ENCODE measurements at places on chromosomes 11 and 22.

DNA sequence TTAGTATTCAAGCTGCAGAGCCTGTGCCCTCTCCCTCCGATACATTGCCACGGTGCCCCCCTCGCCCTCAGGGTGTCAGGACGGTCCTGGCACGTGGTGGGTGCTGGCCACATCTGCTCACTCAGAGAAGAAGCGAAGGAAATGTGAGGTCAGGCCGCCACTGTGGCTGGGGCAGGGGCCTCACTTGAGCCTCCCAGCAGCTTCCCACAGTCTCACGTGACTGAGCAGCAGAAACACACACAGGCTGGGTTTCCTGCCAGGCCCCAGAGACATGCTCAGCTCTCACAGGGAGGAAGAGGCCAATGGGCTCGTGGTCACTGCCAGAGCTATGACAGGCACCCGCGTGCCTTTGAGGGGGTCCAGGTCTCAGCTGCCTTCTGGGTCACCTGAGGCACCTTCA, 37.9 kb upstream of the PRR5 start:
- peak; percentile 57 for DNase-seq

DNA sequence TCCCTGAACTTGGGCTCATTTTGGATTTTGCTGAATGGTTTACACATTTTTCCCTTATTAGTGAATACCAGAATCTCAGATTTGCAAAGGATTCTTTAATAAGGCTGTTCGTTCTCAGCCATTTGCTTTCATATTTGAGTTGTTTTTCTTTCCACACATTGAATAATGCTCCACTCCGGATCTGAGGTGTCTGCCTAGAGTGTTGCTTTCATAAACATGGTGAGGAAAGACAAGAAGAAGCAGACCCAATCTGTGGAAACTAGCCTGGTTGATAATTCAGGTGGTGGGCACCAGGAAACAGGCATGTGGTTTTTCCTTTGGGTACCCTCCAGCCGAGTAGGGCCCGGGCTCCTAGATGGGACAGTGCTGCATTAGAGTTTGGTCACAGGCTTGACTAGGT, 35.0 kb downstream of the LDLRAD3 start:
- DNase-seq, result no peak

DNA sequence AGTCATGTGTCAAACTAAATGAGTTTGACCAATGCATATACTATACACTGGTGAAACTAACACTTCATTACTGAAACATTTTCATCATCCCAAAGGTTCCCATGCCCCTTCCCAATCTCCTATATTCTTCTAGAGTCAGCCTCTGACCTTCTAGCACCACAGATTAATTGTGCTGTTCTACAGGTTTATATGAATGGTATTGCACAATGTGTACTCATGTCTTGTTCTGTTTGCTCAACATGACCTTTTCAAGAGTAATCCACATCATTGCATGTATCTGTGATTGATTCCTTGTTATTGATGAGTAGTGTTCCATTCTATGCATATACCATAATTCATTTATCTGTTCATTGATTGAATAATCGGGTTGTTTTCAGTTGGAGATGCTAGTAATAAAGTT, 7.5 kb upstream of the OR8G1 start:
- DNase-seq, result no peak

- DNase-seq, result peak; percentile 75
These were observed 39.6 kb downstream of the NAT10 start for GRCh38 chr11:34145073-34145472.

DNA sequence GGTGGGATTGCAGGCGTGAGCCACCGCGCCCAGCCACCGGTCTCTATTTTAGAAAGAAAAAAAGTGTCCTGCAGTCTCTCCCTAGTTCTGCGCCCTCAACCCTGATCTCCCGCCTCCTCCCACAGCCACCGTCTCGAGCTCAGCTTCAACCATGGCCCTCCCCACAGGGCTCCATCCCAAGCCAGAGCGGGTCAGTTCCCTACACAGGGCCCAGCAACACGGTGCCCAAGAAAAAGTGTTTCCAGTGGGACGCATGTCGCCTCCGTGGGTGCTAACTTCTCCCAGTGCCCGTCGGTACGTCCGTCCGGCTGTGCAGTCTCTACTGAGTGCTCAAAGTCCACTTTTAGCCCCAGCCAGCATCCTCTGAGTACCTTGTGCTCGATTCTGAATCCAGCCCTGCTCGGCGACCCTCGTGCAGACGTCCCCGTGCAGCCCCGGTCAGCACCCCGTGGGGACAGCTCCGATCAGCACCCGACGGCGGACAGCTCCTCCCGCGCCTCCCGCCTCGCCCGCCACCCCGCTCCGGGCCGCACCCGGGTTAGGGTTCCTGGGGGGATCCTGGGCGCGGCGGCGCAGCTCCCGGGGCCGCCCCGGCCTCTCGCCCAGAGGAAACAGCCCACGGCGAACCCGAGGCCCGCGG, 657 bp upstream of the MAPK8IP2 start:
- peak; percentile 89 for DNase-seq

DNA sequence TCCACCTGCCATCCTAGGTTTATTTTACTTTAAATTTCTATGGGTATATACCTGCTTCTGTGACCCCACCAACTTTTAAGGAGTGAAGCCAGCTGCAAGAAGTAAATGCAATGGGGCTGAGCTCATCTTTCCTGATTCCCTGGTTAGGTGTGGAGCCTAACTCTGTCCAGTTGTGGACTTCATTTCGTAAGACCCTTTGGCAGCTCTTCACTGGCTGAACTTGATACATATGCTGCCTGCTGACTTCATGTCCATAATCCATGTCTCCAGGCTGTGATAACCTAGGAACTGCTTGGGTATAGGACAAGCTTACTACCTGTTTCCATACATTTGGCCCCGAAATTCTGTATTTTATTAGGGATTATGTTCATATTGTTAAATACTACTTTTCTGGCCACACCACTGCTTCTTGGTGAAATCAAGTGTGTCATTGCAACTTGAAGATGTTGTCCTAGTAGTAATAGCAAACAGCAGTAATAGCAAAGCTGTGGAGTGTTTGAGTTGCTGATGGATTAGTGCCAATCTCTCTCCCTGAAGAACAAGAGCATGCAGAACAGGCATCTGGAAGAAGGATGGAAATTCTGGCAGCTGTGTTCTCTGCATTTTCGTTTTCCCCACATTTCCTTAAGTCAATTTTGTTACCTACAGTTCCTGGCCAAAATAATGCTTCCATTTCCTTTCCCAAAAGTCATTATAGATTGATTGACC, 31.2 kb downstream of the LDLRAD3 start:
- no peak for DNase-seq

DNA sequence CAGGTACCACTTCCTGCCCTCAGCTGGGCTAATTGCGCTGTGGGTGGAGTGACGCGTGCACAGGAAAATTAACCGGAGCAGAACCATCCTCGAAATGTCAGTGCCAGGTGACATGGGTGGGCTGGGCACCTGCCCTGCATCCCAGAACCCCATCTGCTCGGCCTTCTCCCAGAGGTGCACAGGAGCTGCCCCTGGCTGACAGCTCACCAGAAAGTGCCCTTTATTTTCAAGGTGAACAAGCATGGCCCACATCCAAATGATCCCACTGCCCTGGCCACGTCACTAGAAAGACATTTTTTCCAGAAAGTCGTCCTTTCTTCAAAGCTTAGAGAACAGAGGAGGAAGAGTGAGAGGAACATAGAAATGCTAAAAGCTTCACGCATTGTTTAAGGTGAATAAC, 4.1 kb upstream of the ELFN2 start:
- DNase-seq, result no peak

DNA sequence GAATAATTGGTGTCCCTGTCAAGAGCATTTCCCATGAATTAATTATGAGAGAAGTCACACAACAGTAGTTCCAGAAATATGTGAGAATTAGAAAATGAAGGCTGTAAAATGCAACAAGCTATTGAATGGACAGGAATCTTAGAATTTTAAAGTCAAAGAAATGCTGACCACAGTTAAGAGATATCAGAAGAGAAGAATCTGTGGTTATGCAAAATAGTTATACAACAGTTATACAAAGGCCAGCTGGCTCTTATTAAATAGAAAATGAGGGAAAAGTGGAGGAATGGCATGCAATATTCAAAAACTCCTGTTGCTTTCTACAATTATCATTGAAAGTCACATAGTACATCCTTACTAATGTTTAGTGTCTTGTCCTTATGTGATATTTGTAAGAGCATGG, 27.4 kb downstream of the CASP12 start:
- no peak for DNase-seq

GRCh38 chr22:47372111-47372581, 609.7 kb downstream of the TBC1D22A start:
- no peak for DNase-seq

GRCh38 chr22:50600538-50600937, at the start of gene MAPK8IP2:
MAPK8IP2 (plus strand) TSS chr22:50600793; CDS start chr22:50600819, 26 bp downstream.
- peak; percentile 69 for DNase-seq

- peak; percentile 5 for DNase-seq
These were observed 11.0 kb upstream of the MICALL1 start for GRCh38 chr22:37894939-37895670.

GRCh38 chr22:39148727-39149535, 3.5 kb downstream of the CBX7 start:
- DNase-seq, result peak; percentile 89

DNA sequence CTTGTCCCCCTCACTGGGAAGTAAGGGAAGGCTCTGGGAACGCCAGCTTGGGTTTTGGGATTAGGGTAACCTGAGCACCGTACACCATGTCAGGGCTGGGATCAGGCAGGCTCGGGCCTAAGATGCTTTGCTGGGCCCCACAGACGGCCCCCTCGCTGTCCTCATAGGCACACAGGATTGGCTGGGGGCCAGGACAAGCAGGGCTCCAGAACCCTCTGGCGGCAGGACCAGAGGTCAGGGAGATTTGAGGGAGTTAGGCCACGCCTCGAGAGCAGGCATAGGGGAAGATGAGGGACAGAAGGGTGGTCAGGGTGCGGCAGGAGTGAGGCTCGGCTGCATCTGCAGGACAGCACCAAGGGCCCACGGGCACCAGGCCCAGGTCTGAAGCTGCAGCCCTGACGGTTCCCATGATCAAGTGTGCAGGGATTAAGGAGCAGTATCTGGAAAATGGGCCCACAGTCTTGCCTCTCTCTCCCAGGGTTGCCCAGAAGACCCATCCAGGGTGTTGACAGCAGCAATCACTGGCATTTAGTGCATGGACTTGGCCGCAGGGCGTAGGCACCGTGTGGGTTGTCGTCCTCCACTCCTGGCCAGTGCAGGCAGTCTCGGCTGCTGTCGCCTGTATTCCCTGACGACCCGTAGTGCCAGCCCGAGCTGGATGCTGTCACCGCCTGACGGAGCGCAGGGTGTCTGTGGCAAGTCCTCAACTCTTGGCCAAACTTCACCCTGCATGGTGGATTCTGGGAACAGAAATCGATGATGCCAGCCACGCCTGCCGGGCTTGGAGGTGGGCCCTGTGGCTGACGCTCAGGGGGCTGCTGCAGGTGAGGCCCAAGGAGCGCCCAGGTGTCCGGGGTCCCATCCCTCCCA, 15.7 kb upstream of the GNB1L start:
- no peak for DNase-seq

GRCh38 chr22:39999144-39999757, 4.5 kb downstream of the FAM83F start:
- DNase-seq, result no peak

- DNase-seq, result no peak
These were observed 12.4 kb upstream of the ETS1 start for GRCh38 chr11:128599729-128600128.

GRCh38 chr11:19910931-19911330, 198.3 kb downstream of the NAV2 start:
- no peak for DNase-seq

GRCh38 chr22:46376111-46376510, 40.6 kb downstream of the TRMU start:
- no peak for DNase-seq

DNA sequence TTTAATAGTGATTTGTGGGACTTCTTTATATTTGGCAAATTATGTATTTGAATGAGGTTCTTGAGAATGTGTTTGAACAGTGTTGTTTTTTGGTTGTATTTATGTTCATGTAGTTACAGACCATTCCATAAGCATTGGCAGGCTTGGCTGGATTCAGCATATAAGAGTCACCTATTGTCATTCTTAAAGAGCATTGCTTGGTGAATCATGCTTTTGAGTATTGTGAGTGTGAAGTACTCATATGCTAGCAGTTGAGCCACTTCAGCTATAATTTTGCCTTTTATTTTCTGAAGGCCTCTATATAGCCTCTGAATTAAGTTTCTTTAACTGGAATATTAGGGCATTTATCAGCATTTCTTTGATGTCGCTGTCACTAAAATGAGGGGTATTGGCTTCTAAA, 110.0 kb upstream of the GAL start:
- no peak for DNase-seq

DNA sequence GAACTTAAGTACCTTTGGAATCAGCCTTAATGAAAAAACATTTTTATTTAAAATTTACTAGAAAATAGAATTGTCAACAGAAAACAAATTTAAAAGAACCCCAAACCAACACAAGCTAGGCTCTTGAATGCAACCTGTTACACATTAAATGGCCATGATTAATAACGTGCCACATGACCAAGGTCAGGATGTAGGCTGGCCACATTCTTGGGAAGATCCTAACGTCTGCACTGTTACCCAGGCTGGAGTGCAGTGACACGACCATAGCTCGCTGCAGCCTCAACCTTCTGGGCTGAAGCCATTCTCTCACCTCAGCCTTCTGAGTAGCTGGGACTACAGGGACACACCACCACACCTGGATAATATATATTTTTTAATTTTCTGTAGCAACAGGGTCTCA, 126.4 kb upstream of the APOA1 start:
- no peak for DNase-seq

DNA sequence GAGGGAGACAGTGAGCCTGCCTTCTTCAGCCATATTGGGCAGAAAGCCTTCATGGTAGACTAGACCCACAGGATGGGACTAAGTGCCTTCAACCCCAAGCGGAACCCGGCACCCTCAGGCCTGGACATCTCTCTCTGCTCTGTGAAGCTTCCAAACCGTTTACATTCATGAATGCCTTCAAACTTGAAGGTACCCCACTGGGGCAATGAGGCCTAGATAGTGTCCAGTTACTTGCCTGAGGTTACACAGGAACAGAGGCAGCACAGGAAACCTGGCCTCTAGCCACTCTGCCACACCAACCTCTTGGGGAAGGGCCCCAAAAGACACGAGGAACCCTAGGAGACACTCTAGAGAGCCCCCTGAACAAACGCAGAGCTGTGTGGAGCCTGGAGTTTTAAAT, 14.5 kb upstream of the CYP2R1 start:
- no peak for DNase-seq

- no peak for DNase-seq
These were observed 114.2 kb upstream of the NAV2 start for GRCh38 chr11:19598456-19598855.

- DNase-seq, result no peak
These were observed 597.1 kb downstream of the BUD13 start for GRCh38 chr11:116175707-116176106.

- DNase-seq, result no peak
These were observed 15.7 kb downstream of the ZNF214 start for GRCh38 chr11:7004482-7004881.

DNA sequence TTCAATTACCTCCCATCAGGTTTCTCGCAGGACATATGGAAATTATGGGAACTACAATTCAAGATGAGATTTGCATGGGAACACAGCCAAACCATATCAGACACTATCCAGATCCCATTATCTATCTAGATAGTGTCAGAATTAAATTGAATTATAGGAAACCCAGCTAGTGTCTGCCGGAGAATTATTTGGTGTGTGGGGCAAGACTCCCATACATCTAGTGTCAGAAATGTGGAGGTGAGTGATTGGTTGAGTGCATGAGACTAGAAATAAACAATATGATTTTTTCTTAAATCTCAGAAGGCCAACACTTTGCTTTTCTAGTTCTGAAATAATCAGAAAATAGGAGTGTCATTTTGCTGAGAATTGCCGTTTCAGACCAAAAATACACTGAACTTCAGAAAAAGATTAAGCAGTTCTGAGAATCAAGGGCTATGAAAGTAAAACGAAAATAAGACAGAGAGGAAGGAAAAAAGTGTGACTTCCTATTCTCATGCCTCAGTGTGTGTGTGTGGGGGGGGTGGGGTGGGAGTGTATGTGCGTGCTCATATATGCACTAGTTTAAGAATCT, 21.3 kb downstream of the CASP12 start:
- DNase-seq, result no peak
